Glutamatergic neuron (in vitro differentiated cells): ENCODE measurements at places on chromosomes 3 and 15. TPM values are rescaled to one million over a fixed set of nuclear protein-coding genes. Genes with fewer than 3 reads are reported as not detected.

DNA sequence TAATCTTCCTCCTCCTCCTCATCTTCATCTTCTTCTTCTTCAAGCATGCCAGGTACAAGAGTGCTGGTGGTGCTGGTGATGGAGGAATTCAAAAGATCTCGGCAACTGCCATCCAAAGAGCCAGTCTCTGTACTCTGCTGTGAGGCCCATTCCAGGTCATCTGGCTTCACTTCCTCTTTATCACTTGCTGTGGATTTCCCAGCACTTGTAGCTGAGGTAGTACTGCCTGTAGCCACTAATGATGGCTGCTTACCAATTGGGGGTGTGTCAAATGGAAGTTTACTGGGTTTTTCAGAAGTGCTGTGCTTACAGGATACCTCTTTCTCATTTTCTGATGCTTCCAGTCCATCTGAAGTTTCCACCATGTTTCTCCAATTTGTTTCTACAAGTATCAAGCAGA lies 28.8 kb upstream of the SHC4 start:
- H3K36me3 ChIP-seq: no peaks in the 10 kb centered on the region
- no peak for DNase-seq
- no peak overlapping the region for H3K4me3 ChIP-seq

DNA sequence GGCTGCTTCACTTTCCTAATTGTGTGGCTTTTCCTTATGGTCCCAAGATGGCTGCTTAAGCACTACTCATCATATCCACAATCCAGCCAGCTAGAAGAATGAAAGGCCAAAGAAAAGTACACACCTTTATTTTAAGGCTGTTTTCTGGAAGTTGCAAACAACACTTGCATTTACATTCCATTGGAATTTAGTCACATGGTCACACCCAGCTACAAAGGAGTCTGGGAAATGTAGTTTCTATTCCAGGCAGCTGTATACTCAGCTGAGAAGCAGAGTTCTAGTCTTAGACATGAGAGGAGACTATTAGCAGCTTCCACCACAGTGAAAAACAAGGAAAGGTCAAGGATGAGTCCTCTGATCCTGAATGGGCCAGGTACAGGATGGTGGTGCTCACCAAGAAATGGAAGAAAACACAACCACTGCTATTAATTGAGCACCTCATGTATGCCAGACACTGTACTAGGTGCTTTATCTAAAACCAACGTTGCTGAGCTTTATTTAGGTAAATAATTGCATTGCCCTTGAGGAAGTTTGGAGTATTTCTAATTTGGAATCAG lies 28.0 kb upstream of the ATG7 start:
- H3K27ac ChIP-seq: no peak overlapping the region
- H3K4me3 ChIP-seq: no peak overlapping the region
- no peak for DNase-seq
- no peaks in the 10 kb centered on the region for H3K27me3 ChIP-seq
- no peaks in the 10 kb centered on the region for H3K4me1 ChIP-seq
- peaks cover 1% of the 10 kb centered on the region for H3K36me3 ChIP-seq

DNA sequence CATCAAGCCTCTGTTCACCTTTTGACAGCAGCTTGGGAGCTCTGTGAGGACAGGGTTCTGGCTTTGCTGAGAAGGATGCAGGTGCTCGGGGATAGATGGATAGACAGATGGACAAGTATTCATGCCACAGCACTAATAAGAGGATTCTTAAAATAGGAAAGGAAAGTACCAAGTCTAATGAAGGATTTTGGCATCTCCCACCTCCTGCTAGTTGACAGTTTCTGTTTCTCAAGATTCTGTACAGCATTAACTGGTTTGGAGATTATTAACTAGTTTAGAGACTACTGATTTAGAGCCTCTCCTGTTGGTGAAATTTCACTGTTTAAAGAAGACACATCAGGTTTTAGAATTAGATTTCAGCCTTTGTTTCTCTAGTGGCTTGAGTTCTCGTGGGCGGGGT lies 152.3 kb downstream of the CACNA1D start:
- peaks cover 1% of the 10 kb centered on the region for H3K27me3 ChIP-seq
- DNase-seq: no peak
- H3K4me1 ChIP-seq: peaks cover 4% of the 10 kb centered on the region
- H3K27ac ChIP-seq: no peak overlapping the region
- H3K36me3 ChIP-seq: no peaks in the 10 kb centered on the region

- H3K36me3 ChIP-seq: peaks cover 14% of the 10 kb centered on the region
- no peaks in the 10 kb centered on the region for H3K27me3 ChIP-seq
- peaks cover 16% of the 10 kb centered on the region for H3K4me1 ChIP-seq
- H3K27ac ChIP-seq: peak overlapping the region; percentile 28
- no peak overlapping the region for H3K4me3 ChIP-seq
Measured at GRCh38 chr3:168457954-168458539, 362.3 kb upstream of the GOLIM4 start.

DNA sequence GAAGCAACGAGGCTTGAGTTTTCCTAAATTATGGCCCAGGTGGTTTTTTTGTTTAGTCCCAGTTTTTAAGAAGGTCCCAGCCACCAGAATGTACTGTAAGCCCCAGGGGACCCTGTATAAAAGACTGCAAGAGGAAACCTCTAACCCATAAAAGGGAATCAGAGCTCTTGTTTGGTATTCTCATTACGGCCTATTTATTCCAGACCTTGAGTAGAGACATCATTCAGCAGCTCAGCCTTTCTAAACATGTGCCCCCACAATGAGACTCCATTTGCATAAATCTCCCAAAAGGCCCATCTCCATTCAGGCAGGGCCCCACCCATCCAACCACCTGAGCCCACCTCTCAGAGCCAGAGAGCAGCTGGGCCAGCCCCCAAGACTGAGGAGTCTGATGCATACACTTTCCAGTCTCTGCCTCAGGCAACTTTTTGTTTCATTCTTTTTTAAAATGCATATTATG lies 25.7 kb downstream of the ZDHHC3 start:
- H3K4me1 ChIP-seq: peaks cover 10% of the 10 kb centered on the region
- no peaks in the 10 kb centered on the region for H3K36me3 ChIP-seq
- no peak overlapping the region for H3K4me3 ChIP-seq
- peak; percentile 52 for DNase-seq
- H3K27ac ChIP-seq: peak overlapping the region; percentile 30

GRCh38 chr3:40068636-40069035 lies 240.9 kb upstream of the EIF1B start:
- no peaks in the 10 kb centered on the region for H3K27me3 ChIP-seq
- H3K4me1 ChIP-seq: no peaks in the 10 kb centered on the region
- no peak overlapping the region for H3K4me3 ChIP-seq
- H3K27ac ChIP-seq: no peak overlapping the region
- DNase-seq: no peak

DNA sequence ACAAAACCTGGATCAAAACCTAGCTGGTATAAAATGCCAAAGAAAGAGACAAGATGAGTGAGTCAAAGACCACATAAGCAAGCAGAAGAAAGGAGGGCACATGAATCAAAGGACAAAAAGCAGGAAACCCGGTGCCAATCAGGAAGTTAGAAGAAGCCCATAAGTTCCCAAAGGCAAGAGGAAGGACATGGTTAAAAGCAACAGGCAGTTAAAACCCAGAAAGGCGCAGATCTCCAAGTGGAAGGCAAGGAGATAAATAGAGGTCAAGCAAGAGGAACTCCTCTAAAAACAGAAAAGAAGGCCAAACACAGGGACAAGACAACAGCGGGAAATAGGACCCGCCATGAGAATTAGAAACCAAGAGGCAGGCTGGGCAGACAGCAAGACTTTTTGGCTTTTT lies 4.4 kb downstream of the TMOD2 start:
- H3K27ac ChIP-seq: no peak overlapping the region
- H3K4me1 ChIP-seq: peaks cover 9% of the 10 kb centered on the region
- no peaks in the 10 kb centered on the region for H3K36me3 ChIP-seq
- peaks cover 11% of the 10 kb centered on the region for H3K27me3 ChIP-seq

GRCh38 chr3:142188846-142189245 lies 36.5 kb downstream of the GK5 start:
- H3K27me3 ChIP-seq: no peaks in the 10 kb centered on the region
- H3K4me3 ChIP-seq: no peak overlapping the region
- no peak overlapping the region for H3K27ac ChIP-seq
- H3K4me1 ChIP-seq: no peaks in the 10 kb centered on the region

GRCh38 chr15:98143116-98143515 lies 182.6 kb downstream of the ARRDC4 start:
- DNase-seq: no peak
- H3K4me3 ChIP-seq: no peak overlapping the region
- H3K27ac ChIP-seq: no peak overlapping the region
- no peaks in the 10 kb centered on the region for H3K4me1 ChIP-seq

- peak overlapping the region; percentile 56 for H3K4me3 ChIP-seq
- peaks cover 2% of the 10 kb centered on the region for H3K27me3 ChIP-seq
- peaks cover 23% of the 10 kb centered on the region for H3K4me1 ChIP-seq
- H3K27ac ChIP-seq: peak overlapping the region; percentile 49
Measured at GRCh38 chr3:141291559-141292355, 60.1 kb downstream of the PXYLP1 start.

- no peak overlapping the region for H3K4me3 ChIP-seq
- no peaks in the 10 kb centered on the region for H3K27me3 ChIP-seq
- no peak for DNase-seq
- no peaks in the 10 kb centered on the region for H3K4me1 ChIP-seq
Measured at GRCh38 chr3:125013095-125013494, 42.7 kb downstream of the HEG1 start.

- no peak overlapping the region for H3K27ac ChIP-seq
- DNase-seq: no peak
- H3K4me1 ChIP-seq: no peaks in the 10 kb centered on the region
- no peak overlapping the region for H3K4me3 ChIP-seq
Measured at GRCh38 chr3:4392992-4393391, 74.1 kb downstream of the SUMF1 start.

DNA sequence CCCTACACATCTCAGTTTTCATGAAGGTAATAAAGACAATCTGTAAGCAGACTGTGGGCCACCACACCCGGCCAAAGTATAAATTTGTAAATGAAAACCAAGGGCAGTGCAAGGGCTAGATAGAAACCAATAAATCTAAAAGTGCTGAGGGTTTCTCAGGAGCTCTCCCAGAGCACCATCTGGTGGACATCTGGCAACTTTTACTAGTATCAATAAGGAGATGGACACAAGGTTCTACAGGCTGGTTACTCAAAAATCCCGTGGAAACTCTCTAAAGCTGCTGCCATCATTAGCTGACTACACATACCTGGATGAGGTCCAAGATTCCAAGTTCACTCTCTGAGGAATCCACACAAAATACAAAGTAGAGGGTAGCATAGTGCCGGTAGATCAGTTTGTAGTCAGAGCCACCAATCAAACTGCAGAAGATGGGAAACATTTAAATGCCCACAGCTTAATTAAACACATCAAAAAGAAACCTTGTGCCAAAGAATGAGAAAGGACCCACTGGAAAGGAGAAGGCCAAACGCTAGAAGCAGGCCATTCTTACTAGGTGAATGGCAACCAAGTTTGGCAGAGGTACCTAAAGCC lies 5.5 kb downstream of the AP3S2 start:
- H3K27ac ChIP-seq: peak overlapping the region; percentile 71
- no peaks in the 10 kb centered on the region for H3K36me3 ChIP-seq
- peaks cover 10% of the 10 kb centered on the region for H3K4me1 ChIP-seq
- peaks cover 1% of the 10 kb centered on the region for H3K27me3 ChIP-seq
- no peak for DNase-seq
- no peak overlapping the region for H3K4me3 ChIP-seq

DNA sequence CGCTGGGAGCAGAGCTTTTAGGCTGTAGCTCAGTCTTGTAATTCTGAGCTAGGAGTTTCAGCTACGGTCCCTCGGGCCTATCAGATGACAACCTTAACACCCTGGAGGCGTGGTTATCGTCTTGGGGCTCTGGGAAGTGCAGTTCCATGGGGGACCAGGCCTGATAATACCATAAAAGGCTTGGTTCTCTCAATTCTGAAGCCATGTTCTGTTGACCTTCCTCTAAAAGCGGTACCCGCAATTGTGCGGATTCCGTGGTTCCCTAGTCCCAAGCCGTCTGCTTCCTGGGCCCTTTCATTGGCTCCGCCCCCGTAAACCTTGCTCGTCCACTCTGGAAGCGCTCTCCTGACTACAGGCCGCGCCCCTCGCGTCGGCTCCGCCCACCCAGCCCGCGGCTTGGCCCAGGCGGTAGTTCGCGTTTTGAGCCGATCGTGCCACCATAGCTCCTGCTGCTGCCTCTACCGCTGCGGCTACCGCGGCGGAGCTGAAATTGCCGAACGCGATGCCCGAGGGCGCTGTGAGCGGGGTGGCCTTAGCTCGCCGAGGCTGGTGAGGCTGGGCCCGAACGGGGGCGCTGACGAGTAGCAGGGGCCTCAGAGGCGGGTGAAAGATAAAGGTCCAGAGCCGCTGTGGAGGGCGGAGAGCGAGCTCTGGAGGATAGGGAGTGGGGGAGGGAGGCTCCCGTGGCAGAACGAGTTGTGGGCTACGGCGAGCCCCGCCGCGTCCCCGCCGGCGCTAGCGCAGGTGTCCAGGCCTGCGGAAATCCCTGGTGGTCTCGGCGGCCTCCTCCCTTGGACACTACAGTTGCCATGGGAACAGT lies at the start of gene MAPKBP1:
Gene MAPKBP1 (plus strand): TSS at position 423 of the 820 bp plus-strand sequence. CDS start 792 bp downstream, outside the sequence.
- H3K27me3 ChIP-seq: peaks cover 4% of the 10 kb centered on the region
- H3K36me3 ChIP-seq: no peaks in the 10 kb centered on the region
- peaks cover 19% of the 10 kb centered on the region for H3K4me1 ChIP-seq

- no peak overlapping the region for H3K27ac ChIP-seq
- H3K4me3 ChIP-seq: no peak overlapping the region
- DNase-seq: no peak
- H3K4me1 ChIP-seq: no peaks in the 10 kb centered on the region
- H3K36me3 ChIP-seq: peaks cover 3% of the 10 kb centered on the region
- no peaks in the 10 kb centered on the region for H3K27me3 ChIP-seq
Measured at GRCh38 chr15:55360256-55360655, 41.2 kb downstream of the PIGB start.

GRCh38 chr3:43817825-43818224 lies 127.1 kb downstream of the ABHD5 start:
- peaks cover 2% of the 10 kb centered on the region for H3K27me3 ChIP-seq
- no peak overlapping the region for H3K4me3 ChIP-seq
- H3K4me1 ChIP-seq: no peaks in the 10 kb centered on the region
- no peak overlapping the region for H3K27ac ChIP-seq
- no peak for DNase-seq
- peaks cover 8% of the 10 kb centered on the region for H3K36me3 ChIP-seq

DNA sequence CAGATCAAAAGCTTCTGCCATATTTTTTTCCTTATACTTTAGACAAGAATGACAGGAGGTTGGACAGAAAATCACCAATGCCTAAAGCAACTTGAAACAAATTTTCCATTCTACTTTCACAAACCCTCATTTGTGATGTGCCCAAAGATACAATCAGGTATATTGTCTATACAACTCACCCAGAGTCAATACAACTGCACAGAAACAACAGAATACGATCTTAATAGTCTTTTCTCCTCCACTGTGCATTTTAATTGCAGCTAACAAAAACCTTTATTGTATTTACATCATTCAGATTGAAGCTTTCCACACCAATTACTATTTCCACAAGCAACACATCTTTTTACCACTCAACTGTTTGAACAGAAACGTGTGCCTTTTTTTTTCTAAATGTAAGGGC lies 80.4 kb downstream of the PLOD2 start:
- peaks cover 5% of the 10 kb centered on the region for H3K4me1 ChIP-seq
- H3K27ac ChIP-seq: no peak overlapping the region
- H3K4me3 ChIP-seq: no peak overlapping the region
- DNase-seq: no peak
- no peaks in the 10 kb centered on the region for H3K36me3 ChIP-seq

CAND2 gene
- total RNA-seq: 8.8 TPM

COL6A5 gene
- total RNA-seq: not detected

CLEC3B gene
- not detected for total RNA-seq

TPRA1 gene
- 21.2 TPM for total RNA-seq

COLQ gene
- 4.8 TPM for total RNA-seq

FANCD2 gene
- 7.0 TPM for total RNA-seq

KBTBD12 gene
- total RNA-seq: not detected
